ENCODE measurements at places on chromosomes 11 and 22.

DNA sequence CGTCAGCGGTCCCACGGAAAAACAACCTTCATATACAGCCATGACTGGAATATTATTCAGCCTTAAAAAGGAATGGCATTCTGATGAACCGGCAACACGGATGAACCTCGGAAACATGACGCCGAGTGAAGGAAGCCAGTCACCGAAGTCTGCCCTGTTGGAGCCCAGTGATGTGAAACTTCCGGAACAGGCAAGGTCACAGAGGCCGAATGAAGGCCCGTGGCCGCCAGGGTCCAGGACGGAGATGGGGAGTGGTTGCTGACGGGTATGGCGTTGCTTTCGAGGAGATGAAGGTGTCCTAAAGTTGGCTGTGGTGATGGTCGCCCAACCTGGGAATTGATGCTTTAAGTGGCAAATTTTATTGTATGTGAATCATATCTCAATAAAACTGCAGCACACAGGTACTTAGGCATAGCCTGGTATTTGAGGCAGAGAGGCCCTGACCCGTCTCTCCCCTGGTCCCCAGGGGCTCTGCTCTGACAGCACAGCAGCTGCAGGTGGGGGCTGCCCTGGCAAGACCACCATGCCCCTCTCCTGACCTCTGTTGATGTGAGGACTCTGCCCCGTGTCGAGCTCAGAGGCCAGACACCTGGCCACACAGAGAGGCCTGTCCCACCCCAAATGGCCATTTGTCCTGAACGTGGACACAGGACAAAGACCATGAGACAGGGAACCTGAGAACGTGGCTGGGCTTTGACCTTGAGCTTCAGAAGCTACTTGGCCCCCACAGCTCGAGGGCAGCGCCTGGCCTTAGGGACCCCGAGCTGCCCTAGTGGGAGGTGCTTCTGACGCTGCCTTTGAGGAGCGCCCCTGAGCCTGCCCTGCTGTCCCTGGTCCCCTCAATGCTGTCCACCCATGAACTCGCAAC is 1090.8 kb downstream of the BRD1 start:
- no peak for DNase-seq

GRCh38 chr11:64073542-64073941 is 37.8 kb downstream of the FLRT1 start:
- no peak for DNase-seq

GRCh38 chr11:27471589-27472397 is 797 bp downstream of the LGR4 start:
- DNase-seq: no peak

- no peak for DNase-seq
Measured at GRCh38 chr22:38758276-38758945, 2.6 kb upstream of the SUN2 start.

DNA sequence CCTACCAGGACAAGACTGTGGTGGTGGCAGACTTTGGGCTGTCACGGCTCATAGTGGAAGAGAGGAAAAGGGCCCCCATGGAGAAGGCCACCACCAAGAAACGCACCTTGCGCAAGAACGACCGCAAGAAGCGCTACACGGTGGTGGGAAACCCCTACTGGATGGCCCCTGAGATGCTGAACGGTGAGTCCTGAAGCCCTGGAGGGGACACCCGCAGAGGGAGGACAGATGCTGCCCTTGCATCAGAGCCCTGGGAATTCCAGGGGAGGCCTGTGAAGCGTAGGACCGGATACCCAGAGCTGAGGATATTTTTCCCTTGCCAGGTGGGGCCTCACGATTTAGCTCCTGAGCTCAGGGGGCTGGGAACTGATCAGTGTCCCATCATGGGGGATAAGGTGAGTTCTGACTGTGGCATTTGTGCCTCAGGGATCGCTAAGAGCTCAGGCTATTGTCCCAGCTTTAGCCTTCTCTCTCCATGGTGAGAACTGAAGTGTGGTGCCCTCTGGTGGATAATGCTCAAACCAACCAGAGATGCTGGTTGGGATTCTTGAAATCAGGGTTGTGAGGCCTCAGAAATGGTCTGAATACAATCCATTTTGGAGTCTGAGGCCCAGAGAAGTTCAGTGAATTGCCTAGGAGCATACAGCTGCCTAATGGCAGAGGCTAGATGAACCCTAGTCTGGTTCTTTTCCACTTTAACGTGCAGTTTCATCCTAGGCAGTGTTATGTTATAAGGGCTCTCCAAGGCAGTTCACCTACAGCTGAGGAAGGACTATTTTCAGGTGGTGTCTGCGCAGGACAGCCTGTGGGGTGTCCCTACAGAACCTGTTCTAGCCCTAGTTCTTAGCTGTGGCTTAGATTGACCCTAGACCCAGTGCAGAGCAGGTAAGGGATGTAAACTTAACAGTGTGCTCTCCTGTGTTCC is 19.5 kb downstream of the PIK3IP1 start:
- DNase-seq: no peak

DNA sequence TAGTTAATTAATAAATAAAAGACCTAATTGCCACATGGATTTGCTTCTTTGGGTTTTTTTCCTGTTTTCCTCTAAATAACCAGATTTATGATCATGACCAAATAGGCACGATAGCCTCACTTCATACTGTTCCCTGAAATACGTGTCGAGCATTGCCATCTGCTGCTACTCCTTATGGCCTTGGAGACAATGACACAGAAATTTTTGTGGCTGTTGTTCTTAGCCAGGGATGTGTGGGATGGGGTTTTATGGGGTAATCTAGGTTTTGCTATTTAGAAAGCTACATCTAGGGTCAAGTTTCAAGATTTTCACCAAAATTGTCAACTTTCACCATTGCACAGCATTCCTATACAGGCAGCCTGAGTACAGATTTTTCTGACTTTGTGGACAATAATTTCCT is 145.2 kb downstream of the DBX1 start:
- no peak for DNase-seq

DNA sequence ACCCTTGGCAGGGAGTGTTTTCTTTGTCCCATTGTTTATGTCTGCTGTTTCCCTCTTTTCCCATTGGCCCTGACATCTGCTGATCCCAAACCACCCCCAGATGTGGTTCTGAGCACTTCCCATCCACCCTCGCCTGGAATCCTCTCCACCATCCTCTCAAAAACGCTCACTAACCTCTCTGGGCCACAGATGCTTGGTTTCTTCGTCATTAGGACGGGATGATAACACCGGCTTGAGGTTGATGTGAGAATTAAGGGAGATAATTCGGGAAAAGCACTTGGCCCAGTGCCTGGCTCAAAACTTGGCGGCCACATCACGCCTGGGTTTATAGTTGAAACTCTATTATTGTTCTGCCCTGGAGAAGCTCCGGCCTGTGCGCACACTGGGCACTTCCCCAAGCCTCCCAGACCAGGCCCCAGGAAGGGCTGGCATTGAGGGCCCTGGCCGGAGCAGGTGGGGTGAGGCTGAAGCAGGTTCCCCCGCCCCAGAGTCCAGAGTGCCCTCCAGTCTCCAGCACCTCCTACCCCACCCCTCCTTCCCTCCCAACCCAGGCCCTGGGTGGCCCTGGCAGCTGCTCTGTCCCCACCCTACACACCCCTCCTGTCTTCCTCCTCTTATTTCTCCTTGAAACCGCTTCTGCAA is 63.7 kb downstream of the CYTH4 start:
- no peak for DNase-seq

DNA sequence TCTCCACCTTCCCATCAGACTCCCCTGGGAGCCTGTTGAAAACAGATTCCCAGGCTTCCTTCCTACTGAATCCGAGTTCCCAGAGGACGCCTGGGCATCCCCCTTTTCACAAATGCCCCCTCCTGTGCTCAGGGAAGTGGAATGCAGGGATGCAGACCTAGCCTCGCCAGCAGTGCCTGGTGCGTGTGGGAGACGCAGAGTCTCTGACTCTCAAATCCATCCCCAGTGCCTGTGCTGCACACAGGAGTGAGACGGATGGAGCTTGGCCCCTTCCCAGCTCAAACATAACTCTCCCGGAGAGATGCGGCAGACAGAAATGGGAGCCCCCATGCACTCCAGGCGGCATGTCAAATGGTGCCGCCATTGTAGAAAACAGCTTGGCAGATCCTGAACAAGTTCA is 62.6 kb downstream of the CTTN start:
- no peak for DNase-seq

GRCh38 chr22:42651134-42651533 is 1.9 kb upstream of the CYB5R3 start:
- no peak for DNase-seq

GRCh38 chr11:116687458-116688201 is 85.2 kb downstream of the BUD13 start:
- DNase-seq: no peak

- DNase-seq: no peak
Measured at GRCh38 chr11:32186118-32186517, 95.2 kb downstream of the RCN1 start.

GRCh38 chr11:44387415-44387814 is 77.5 kb upstream of the ALX4 start:
- no peak for DNase-seq

DNA sequence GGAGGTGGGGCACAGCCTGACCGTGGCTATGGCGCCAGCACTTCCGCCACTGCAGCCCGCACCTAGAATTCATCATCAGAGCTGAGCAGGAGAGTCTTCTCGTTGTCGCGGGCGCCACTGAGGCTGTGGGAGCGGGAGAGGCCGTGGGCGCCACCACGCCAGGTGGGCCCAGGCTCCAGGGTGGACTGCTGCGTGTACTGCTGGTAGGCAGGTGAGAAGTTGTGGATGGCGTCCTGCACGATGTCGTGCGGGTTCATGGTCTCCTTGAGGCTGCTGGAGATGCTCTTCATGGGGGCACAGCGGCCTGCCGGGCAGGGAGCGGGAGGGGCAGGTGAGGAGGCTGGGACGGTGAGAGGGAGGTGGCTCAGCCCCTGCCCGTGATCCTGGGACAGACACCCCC is 19.6 kb downstream of the MAFF start:
- no peak for DNase-seq

GRCh38 chr22:30979932-30980331 is 10.9 kb downstream of the TUG1 start:
- DNase-seq: no peak
